NCI-H1105 (cell line): ENCODE measurements at places on chromosomes 3 and 15.

GRCh38 chr3:105355408-105356061 lies 11.2 kb upstream of the ALCAM start:
- DNase-seq, result no peak

GRCh38 chr3:48855681-48856447 lies 8.2 kb upstream of the PRKAR2A start:
- no peak for DNase-seq

DNA sequence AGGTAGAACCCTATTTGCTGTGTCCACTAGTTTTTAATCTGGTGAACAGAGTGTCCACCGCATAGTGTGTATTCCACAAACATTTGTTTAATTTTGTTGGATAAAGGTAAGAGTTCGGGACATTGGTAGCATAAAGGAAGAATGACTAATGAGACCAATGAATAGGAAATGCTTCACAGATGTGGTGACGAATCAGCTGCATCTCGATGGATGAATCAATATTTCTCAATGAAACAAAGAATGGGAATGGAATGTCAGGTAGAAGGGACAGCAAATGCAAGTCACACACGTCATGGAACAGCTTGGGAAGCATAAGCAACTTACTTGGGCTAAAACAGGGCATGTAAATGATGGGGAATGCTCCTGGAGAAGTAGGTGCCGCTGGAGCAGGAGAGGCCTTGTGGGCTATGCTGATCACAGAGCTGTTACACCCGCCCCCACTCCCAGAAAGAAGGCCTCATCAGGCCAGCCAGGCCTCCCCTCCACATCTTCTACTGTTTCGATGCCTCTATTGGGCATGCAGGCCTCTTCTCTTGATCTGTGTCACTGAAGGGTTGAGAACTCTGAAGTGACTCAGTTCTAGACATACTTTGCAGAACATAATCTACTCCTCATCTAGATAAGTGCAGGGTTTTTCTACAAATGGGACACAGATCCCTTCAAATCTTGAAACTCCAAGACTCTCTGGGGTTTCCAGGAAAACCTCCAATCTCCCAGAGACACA lies 120.0 kb upstream of the GADL1 start:
- DNase-seq, result no peak

GRCh38 chr3:126545544-126545943 lies 13.2 kb downstream of the C3orf22 start:
- DNase-seq, result no peak

DNA sequence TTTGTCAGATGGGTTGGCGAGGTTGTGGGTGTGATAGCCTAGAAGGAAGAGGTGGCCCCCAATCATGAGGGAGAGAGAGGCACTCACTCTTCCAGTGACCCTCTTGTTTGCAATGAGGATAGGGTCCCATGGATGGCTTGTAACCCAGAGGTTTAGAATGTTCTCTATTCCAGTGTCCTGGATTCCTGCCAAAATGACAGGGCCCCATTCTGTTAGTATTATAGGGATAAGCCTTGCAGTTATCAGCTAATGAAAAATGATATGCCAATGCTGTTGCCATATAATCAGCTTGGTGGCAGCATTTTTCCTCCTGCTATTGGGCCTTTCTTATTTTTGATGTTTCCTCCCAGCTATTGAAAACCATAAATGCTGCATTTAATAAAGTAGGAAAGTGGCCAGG lies 23.3 kb upstream of the SENP7 start:
- DNase-seq, result no peak

- peak; percentile 59 for DNase-seq
Observed at GRCh38 chr15:59174835-59175831, 31.5 kb upstream of the LDHAL6B start.

GRCh38 chr15:78251136-78251535 lies 13.2 kb upstream of the DNAJA4 start:
- DNase-seq, result no peak

GRCh38 chr3:177111541-177111949 lies 85.7 kb downstream of the TBL1XR1 start:
- DNase-seq, result no peak

GRCh38 chr3:30495172-30496065 lies 111.0 kb upstream of the TGFBR2 start:
- no peak for DNase-seq

- DNase-seq, result no peak
Observed at GRCh38 chr3:89699771-89700170, 592.4 kb downstream of the EPHA3 start.

GRCh38 chr15:66947471-66947870 lies 117.9 kb upstream of the SMAD3 start:
- DNase-seq, result no peak

GRCh38 chr3:129936757-129937156 lies 37.8 kb upstream of the TRH start:
- DNase-seq, result no peak
